ENCODE measurements at places on chromosomes 1 and 21. TPM values are rescaled to one million over a fixed set of nuclear protein-coding genes. Genes with fewer than 3 reads are reported as not detected.

Gene VASH2
- 1.5 TPM for total RNA-seq

Gene USH2A
- 0.23 TPM for total RNA-seq

Gene OLFM3
- total RNA-seq, result not detected

Gene MPL
- 0.55 TPM for total RNA-seq

Gene DDR2
- 60.3 TPM for total RNA-seq

Gene AVPR1B
- total RNA-seq, result not detected

Gene SPATA17
- 3.2 TPM for total RNA-seq

Gene HAO2
- 0.23 TPM for total RNA-seq

Gene MARK1
- 34.8 TPM for total RNA-seq

Gene NMNAT1
- total RNA-seq, result 12.6 TPM

Gene SPATA46
- not detected for total RNA-seq

Measured in ureter (tissue), 1 donor.